Activated CD8-positive, alpha-beta memory T cell treated with anti-CD3 and anti-CD28 coated beads, Interleukin-2, amount 50 U/mL, for 48 hours (primary cell): ENCODE measurements at places on chromosomes 7 and 10.

GRCh38 chr7:135950972-135951371 lies 26.2 kb downstream of the MTPN start:
- no peak for DNase-seq

DNA sequence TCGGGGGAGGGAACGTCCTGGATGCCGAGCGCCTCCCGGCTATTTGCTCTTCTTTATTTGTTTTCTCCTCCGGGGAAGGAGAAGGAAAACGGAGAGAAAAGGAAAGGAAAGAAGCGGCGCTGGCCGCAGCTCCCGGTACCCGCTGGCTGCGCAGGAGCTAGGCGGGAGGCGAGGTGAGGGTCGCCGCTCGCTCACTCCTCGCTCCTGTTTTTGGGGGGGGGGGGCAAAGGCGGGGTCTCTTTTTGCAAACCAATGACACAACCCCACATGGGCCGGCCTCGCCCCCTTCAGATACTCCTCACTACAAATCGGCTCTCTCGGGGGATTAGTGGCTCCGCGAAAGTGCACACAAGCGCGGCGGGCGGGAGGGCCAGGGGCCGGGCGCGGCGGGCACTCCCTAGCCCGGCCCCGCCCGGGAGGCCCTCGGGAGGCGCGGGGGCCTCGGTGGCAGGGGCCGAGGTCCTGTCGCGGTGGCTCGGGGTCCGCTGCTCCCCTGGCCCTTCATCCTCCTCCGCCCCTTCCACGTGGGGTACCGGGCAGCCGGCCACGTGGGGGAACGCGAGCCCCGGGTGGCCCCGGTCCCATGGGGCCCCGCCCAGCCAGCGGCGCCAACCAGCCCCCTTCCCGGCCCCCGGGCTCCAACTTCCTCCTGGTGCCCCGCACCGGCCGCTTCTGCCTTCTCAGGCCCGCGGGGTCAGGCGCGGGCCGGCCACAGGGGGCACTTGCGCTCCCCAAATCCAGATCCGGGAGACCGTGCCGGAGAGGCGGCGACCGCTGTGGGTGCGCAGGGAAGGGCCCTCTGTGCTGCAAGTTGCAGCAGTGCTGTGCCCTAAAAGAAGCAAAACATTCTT lies 718 bp upstream of the CTBP2 start:
- DNase-seq = peak; percentile 67

- DNase-seq = no peak
These were observed 2.8 kb downstream of the DUSP5 start for GRCh38 chr10:110500515-110500905.

- no peak for DNase-seq
These were observed 604 bp upstream of the SHTN1 start for GRCh38 chr10:117005527-117006055.

DNA sequence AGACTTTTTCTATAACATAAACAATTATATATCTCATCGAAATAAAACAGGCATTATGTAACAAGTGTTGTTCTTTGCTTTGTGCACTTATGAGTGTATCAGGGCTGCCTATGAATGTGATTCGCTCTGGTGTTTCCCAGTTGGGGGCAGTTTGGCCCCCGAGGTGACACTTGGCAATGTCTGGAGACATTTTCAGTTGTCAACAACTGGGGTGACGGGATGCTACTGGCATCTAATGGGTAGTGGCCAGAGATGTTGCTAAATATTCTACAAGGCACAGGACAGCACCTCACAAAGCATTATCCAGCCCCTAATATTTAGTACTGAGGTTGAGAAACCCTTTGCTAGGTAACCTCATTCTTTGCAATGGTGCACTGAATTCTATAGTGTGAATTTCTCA lies 83.3 kb downstream of the PLCE1 start:
- no peak for DNase-seq

GRCh38 chr10:111222961-111223360 lies 146.1 kb downstream of the ADRA2A start:
- DNase-seq = no peak

- no peak for DNase-seq
These were observed 60.2 kb downstream of the CALML3 start for GRCh38 chr10:5584895-5585516.

GRCh38 chr10:43408710-43409384 lies at the start of gene HNRNPF:
HNRNPF (minus strand) TSS chr10:43409186; CDS start chr10:43387884, 21,302 bp downstream.
- DNase-seq = peak; percentile 97

DNA sequence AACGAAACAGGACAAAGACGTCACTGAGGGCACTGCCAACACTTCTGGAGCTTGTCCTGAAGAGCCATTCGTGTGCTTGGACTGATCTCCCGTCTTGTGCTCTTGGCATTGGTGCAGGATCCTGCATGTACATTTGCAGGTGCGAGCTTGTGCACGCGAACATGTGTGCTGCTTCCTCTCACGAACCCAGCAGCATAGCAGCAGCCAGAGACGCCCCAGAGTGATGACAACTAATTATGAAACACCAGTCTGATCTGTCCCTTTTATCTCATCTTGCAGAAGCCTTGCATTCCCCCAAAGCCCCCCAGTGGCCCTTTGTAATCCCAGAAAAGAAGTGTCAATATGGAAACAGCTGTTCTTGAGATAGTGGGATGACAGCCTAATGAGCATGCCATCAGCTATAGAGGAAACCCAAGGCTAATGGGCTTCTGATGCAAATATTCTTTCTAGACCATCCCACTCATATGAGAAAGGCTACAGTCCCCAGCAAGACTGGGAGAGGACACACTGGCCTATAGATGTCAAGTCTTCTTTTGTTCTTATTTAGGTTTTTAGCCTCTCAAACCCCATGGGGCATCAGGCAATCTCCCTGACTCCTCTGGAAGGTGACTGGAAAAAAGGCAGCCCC lies 310.6 kb downstream of the FRMD4A start:
- no peak for DNase-seq
